ENCODE measurements at places on chromosomes 12 and 14.

DNA sequence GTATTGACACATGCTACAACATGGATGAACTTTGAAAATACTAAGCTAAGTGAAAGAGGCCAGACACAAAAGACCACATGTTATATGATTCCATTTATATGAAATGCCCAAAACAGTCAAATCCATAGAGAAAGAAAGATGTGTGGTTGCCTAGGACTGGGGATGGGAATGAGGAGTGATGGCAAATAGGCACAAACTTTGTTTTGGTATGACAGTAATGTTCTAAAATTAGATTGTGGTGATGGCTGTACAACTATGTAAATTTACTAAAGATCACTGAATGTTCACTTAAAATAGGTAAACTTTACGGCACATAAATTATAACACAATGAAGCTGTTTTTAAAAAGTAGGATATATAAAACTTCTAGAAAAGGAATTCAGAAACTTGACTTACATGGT is 41.7 kb downstream of the PPP1R13B start:
- DNase-seq, result no peak

DNA sequence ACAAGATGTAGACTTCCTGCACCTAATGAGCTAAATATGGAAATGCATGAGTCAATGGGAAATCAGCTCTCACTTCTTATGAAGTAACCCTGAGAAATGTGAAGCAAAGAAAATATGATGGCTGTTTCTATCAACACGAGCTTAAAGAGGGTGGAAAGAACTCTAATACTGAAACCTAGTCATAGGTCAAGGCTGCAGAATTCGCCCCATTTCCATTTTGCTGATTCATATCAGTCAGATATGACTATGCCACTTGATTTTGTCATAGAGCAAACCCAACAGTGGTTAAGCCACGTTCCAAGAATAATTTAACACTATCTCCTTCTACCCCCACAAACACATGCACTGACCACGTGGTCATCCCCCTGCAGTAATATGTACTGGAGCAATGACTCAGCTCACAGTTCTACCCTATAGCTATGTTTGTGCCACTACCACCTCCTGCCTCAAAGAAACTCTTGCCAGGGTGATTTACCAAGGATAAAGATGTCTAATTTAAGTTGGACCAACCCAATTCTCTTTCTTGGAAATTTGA is 157.5 kb downstream of the TMTC3 start:
- DNase-seq, result no peak

DNA sequence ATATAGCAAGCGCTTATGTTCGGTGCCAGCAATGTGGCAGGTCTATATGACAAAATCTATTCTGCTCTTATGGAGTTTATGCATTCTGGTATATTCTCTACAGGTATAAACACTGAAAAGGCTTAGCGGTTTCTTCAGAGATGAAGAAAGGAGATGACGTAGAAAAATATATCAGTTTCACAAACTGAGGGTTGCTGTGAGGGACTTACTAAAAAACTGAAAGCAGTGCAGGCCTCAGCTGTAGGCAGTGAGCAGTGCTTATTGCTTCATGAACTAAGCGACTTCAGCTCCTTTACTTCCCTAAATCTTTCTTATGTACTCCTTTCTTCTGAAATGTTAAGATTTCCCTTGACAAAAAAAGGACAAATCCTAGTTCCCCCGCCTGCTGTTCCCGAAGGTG is 4.5 kb downstream of the DDX47 start:
- DNase-seq, result no peak

- no peak for DNase-seq
These were observed 11.2 kb upstream of the PYGL start for GRCh38 chr14:50955373-50956043.

DNA sequence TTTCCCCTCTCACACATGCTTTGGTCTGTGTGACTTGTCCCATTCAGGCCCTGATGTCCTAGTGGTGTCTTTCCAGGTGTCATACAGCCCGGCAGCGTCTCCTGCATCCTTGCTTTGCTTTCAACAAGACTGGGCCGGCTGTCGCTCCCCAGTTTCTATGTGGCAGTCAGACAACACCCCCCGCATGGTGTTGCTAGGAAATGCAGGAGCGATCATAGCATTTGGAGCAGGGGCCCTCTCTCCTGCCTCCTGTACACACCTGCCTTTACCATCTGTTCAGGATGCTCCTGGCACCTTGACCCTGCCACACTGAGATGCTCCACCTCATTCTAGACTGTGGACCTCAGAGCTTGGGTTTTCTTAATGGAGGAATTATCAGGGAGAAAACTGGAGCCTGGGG is 29.5 kb downstream of the CACNA1C start:
- no peak for DNase-seq

GRCh38 chr12:111453071-111453989 is 47.6 kb downstream of the SH2B3 start:
- DNase-seq, result no peak

DNA sequence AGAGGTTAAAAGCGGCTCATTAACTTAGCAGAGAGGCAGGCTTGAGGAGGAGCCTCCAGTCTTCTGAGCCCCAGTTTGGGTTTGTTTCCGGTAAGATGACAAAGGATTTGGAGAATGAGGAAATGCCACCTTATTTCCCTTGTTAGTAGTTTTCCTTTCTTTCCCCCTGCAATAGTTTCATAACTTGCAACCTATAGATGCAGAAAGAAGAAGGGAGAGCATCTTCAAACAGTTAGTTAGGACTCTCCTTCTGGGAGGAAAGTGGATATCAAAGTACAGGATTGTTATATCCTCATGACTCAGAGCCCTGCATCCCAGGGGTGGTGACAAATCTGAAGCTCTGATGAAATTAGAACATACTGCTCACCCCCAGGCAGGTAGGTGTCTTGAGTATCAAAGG is 180.7 kb upstream of the SLC38A2 start:
- DNase-seq, result no peak

- DNase-seq, result no peak
These were observed 24.2 kb downstream of the CCDC92 start for GRCh38 chr12:123948401-123948795.

- DNase-seq, result no peak
These were observed 82.4 kb upstream of the DIO3 start for GRCh38 chr14:101478796-101479410.

GRCh38 chr12:1795221-1795784 is 25.1 kb upstream of the LRTM2 start:
- no peak for DNase-seq

DNA sequence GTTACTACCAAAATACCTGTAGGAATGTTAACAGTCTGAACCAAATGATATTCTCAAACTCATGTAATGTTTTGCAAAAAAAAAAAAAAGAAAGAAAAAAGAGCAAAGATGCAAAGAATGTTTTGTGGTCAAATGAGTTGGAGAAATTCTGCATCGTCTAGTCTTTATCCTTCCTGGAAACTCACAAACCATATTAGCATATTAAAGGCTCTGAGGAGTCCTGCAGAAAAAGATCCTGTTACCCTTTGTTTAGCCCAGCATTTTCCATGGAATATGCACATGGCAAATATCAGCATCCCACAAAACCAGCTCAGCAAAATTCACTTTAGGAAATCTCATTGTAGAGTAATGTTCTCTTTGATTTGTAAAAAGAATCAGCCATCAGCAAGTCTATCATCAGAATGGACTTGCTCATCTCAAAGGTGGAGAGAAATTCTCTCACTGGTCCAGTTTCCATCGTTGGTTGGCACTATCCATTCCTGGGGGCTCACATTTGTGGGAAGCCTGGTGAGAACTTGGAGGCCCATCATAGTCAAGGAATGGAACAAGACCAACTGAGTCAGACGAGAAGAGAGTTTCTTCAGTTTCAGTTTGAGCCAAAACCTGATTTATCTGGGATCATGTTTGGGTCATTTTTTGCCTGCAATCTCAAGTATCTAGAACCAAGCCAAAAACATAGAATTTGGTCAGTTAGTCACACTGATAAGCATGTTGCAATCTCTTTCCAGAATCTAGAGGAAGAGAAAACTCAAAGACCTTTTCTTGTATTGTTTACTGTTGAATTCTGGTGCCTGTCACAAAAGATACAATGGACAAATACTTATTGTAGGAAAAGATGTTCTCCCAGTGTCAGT is 129.8 kb downstream of the TBX5 start:
- DNase-seq, result no peak

DNA sequence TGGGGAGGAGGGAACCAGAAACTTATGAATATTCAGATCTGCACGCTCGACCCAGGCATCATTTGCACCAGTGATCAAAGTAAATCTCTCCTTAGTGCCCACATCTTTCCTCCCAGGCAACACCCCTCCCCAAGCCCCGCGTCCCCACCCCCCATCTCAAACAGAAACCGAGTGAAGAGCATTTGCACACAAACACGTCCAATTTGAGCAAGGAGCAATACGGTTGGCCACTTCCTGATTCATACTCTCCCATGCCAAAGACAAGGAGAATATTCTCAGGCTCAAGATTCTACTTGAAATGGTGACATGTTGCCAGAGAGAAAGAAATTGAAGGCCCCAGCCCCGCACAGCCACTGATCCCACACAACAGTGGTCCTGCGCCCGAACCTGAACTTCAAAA is 7.1 kb downstream of the FOXN3 start:
- no peak for DNase-seq

GRCh38 chr12:2274733-2275132 is 221.9 kb downstream of the CACNA1C start:
- DNase-seq, result no peak

- DNase-seq, result no peak
These were observed 4.6 kb upstream of the VRK1 start for GRCh38 chr14:96792591-96792990.

- DNase-seq, result no peak
These were observed 61.7 kb downstream of the DIO3 start for GRCh38 chr14:101623077-101623372.

GRCh38 chr12:94940771-94941170 is 62.7 kb downstream of the NDUFA12 start:
- DNase-seq, result no peak

DNA sequence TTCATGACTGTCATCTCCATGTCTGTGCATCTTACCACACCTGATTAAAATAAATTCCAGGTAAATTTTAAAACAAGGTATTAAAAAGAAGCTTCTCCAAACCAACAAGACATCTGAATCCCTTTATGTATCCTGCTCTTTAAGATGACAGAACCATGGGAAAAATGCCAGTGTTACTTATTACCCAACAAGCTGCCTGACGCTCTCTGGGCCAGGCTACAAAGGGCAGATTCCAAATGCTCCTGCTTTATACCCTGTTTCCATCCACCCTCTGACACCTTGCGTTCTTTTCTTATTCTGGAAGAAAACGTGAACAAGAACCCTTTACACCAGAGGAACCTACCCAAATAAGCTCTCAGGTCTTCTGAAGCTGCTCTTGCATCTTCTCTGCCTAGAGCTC is 70.7 kb downstream of the SLC8A3 start:
- DNase-seq, result no peak

GRCh38 chr14:98138666-98139065 is 1133.3 kb downstream of the BCL11B start:
- DNase-seq, result peak; percentile 24

DNA sequence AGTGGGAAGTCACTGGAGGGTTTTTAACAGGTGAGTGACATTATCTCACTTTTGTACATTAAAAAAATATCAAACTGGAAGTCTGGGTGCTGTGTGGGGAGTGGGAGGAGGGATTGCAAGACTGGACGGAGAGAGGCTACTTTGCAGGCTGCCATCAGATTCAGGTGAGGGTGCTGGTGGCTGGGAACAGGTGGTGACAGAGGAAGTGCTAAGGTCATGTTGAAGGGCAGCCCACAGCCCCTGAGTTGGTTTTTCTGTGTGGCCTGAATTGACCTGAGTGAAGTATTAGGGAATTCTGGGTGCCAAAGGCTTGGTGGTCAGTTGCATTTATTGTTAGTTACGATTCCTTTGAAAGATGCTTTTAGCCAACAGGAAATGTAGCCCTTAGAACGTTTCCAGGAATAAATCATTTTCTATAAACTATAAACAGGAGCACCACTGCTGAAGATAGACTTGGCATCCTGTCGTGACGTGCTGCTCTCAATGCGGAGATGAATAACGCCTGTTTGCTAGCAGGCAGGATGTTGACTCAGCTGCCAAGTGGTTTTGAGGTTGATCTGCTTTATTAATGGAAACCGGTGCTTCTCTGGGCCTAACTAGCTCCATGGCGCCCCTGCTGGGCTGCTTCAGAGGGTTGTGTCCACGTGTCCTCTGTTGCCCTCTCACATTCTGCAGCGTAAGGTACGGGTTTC is 707.5 kb upstream of the TMEM132C start:
- peak; percentile 2 for DNase-seq

- no peak for DNase-seq
These were observed 269.7 kb downstream of the TTC6 start for GRCh38 chr14:37864861-37865718.

DNA sequence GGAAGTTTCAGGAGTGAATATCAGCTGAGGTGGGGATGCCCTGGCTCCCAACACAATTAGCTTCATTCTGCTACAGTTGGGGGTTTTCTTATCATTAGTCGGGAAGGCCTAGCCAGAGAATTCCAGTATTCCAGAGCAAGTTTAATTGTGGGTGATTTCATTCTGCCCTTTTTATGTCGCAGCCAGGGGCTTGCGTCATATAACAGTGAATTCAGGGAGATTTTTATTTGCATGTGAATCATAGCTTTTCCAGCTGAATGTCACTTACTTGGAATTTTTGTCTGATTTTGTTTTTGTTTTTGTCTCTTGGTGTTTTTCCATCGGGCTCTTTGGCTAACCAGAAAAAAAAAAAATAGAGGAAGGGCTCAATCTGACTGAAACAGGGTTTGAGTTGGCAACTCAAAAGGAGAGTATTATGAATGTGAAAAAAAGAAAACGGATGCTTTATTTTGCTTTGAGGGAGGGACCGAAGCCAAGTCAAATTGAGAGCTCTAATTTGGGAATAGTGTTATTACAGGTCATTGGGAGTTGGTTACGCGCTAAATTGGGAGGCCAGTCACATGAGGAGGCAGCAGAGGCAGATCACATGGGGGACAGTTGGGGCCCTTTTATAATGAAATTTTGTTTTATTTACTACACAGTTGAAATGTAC is 119.4 kb downstream of the SAMD4A start:
- DNase-seq, result no peak

DNA sequence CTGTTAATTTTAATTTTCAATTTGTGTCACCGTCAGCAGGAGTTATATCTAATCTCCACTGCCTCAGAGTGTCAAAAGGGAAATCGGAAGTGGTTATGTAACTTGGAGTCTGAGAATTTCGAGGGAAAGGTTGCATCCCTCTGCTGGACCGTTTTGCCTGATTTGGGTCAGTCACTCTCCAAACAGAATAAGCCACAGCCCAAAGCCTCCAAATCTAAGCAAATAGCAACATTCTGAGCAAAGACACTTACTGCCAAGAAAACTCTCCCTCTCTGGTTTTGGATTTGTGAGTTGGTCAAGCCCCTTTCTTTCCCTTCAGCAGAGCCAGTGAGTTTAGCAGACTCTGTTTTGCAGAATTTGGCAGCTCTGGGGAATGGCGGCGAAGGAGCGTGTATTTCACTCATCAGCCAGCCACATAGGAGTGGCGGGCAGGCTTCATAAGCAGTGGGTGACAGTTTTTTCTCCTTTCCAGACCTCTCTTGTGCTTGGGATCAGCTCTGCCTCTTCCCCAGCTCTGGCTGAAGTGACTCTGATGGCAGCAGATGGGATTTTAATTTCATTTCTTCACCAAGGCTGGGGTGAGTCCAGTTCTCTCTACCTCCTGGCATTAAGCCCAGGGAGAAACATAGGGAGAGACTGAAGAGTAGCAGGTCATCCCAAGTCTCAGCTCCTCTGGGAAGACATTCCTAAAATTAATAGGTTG is 218.7 kb upstream of the NOS1 start:
- no peak for DNase-seq

Data from stimulated activated CD4-positive, alpha-beta T cell treated with anti-CD3 and anti-CD28 coated beads, Interleukin-1b, Interleukin-23, amount 100 ng/mL, for 1 hour (primary cell).